Cardiac fibroblast (primary cell): ENCODE measurements at places on chromosomes 12 and 14.

- no peak for DNase-seq
Observed at GRCh38 chr12:123232472-123232806, 502 bp downstream of the MPHOSPH9 start.

- DNase-seq: no peak
Observed at GRCh38 chr14:75430526-75430925, 2.7 kb downstream of the JDP2 start.

- DNase-seq: peak; percentile 26
Observed at GRCh38 chr12:76310110-76310509, 38.1 kb downstream of the BBS10 start.

GRCh38 chr14:59871166-59871495 is 555 bp upstream of the RTN1 start:
- no peak for DNase-seq

- DNase-seq: no peak
Observed at GRCh38 chr14:89750908-89751392, 203.6 kb downstream of the EFCAB11 start.

- DNase-seq: no peak
Observed at GRCh38 chr14:55893705-55894104, 224.5 kb upstream of the PELI2 start.

DNA sequence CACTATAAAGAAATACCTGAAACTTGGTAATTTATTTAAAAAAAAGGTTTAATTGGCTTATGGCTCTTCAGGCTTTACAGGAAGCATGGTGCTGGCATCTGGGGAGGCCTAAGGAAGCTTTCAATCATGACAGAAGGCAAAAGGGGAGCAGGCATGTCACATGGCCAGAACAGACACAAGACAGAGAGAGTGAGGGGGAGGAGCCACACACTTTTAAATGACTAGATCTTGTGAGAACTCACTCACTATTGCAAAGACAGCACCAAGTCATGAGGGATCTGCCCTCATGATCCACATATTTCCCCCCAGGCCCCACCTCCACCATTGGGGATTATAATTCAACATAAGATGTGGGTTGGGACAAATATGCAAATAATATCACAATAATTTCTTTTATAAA is 355.6 kb downstream of the DAD1 start:
- no peak for DNase-seq

- no peak for DNase-seq
Observed at GRCh38 chr14:68749487-68750475, 43.1 kb downstream of the ZFP36L1 start.

- DNase-seq: no peak
Observed at GRCh38 chr12:117547209-117547608, 185.8 kb upstream of the NOS1 start.

- DNase-seq: no peak
Observed at GRCh38 chr14:106874350-106874749, 1348.0 kb downstream of the TMEM121 start.

DNA sequence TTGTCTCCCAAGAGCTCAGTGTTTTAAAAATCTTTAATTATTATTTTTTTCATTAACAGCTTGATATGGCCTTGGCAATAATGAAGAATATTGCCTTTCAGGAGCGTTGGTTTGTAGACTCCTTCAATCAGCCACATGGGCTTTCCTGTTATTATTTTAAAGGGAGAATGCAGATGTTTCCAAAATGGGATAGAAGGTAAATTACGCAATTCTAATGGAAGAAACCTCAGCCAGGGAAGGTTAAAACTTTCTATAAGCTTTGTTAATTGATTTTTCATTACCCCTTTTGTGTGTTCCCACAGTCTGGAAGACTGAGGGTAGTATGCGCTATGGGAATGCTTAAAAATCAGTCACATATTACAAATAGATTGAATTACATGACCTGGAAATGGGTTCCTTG is 188.4 kb upstream of the NAV3 start:
- no peak for DNase-seq

DNA sequence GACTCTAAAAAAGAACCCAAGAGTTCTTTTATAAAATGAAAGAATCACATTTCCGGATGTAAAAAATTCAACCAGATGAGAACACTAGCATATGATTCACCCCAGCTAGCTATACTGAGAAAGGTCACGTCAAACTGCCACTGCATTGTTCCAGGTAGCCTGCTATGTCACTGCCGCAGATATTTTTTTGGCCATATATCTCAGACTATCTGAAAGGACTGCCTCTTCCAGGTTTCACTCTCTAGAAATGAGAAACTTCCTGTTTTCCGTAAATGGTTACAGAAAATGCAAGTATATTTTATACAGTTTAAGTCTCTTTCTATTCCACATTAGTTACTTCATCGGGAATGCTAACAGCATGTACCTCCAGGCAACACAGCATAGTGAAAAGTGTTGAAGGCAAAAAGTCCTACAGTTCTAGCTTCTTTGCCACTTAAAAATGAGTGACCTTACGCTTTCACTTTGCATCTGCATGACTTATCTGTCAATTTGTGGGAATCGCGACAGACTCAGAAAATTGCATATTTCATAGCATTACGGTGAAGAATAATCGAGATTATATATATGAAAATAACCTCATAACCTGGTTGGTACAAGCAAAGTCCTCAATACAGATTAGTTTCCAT is 105.2 kb downstream of the MED13L start:
- no peak for DNase-seq

GRCh38 chr12:3931206-3931605 is 58.0 kb upstream of the PARP11 start:
- no peak for DNase-seq

DNA sequence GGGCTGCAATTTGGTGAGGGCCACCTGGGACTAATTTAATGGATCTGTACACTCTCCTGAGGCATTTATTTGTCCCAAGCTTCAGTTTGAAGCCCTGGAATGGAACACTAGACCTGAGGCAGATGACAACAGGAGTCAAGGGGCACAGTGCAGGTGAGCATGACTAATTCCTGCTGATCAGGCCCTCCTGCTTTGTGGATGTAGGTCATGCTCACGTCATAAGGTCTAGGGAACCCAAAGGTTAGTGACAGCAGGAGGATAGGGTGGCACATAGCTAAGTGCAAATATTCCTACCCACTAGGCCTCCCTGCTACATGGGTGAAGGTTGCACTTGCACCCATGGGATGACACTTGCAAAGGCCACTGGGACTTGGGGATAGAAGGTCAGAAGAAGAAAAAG is 30.8 kb downstream of the SDR9C7 start:
- no peak for DNase-seq

DNA sequence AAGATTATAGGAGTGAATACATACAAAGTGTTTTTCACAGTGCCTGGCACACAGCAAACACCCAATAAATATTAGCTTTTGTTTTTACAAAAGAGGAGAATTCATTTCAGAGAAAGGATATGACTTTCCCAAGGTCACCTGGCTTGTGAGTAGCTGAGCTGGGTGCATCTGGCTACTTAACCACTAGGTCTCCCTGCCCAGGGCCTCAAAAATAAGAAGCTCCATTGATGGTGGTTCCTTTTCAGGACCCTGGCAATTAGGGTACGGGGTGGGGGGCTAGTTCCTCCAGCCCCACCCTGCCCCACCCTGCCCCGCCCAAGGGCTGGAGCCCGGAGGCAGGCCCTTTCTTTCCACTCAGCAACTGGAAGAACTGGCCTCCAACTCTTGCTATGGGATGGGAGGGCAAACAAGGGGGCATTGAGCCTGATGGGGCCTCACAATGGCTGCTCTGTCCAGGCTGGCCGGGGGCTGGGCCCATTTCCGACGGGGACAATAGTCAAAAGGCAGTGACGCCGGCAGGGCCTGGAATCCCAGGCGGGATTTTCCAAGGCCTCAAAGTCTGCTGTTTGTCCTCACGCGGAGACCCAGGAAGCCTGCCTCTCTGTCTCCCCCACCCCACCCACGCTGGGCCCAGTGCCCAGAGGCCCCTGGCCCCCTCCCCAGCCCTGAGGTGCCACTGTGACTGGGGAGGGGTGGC is 8.2 kb upstream of the ATG101 start:
- DNase-seq: no peak

DNA sequence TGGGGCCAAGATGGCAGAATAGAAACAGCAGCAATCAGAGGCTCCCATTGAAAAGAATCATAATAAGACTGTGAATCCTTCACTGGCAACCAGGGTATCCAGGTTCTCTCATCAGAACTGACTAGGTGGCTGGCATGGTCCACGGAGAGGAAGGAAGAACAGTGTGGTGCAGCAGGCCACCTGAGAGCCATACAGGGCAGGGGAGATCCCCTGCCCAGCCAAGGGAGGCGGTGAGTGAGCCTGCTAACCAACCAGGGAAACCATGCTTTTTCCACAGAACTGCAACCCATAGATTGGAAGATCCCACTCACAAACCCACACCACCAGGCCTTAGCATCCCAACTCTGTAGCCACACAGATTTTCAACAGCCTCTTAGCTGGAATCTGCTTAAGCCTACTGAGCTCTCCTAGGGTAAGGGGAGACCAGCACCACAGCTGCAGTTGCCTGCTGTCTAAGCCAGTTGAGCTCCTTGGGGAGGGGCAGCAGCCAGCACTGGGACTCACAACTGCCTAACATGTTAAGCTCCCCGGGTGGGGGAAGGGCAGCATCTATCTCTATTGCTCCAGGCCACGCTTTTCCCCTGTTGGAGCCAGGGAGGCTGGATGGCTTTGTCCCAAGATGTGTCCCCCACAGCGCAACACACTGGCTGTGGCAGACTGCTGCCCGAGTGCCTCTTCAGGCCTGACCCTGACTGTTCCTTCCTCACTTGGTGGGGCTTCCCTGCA is 342.6 kb upstream of the CCDC196 start:
- no peak for DNase-seq

DNA sequence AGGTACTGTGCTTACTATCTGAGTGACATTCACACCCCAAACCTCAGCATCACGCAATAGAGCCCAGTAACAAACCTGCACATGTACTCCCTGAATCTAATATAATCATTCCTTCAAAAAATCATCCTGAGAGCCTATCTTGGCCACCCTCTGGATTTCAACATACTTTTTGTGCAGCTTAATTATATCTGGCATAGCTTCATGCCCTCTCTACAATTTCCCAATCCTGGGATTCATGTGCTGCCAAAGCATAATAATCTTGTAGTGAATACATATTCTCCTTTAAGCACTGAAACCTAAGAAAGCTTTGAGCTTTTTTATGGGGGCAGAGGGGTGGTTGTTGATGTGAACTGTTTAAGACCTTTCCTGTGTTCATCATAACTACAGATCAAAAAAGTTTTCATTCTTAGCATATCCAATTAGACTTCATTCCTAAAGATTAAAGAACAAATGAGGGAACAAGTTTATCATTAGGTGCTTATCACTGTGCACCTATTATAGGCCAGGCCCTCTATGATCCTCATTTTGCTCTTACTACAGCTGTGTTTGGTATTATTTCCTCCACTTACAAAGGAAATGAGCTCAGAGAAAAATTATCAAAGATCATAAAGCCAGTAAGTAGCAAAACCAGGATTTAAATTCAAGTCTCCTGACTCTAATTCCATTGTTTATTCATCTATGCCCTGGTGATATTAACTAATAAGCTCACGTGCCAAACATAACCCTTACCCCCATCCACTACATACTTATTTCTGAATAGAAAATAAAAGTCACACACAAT is 51.2 kb downstream of the SINHCAF start:
- DNase-seq: peak; percentile 40
